CD4-positive, alpha-beta memory T cell (primary cell): ENCODE measurements at places on chromosomes 12 and 14. TPM values are rescaled to one million over a fixed set of nuclear protein-coding genes. Genes with fewer than 3 reads are reported as not detected.

The NXPH4 gene
- not detected for total RNA-seq

The ZC3H10 gene
- 19.6 TPM for total RNA-seq

The HECTD4 gene
- 51.8 TPM for total RNA-seq

The HOXC12 gene
- not detected for total RNA-seq

The CLMN gene
- 0.70 TPM for total RNA-seq

The SMIM41 gene
- total RNA-seq: not detected

DNA sequence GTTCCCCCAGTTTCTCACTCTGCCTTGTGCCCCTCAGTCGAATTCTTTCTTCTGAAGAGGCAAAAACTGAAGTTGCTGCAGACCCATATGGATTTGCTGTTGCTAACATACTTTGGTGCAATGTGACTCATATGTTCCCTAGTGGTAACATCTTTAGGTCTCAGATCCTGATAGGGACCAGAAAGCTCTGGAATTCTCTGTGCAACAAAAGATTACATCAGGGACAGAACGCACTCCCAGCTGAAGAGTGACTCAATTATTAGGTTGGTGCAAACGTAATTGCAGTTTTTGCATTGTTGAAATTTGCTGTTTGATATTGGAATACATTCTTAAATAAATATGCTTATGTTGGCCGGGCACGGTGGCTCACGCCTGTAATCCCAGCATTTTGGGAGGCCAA lies 8.2 kb upstream of the DHRS2 start:
- no peaks in the 10 kb centered on the region for H3K27me3 ChIP-seq
- no peak for DNase-seq
- H3K36me3 ChIP-seq: no peaks in the 10 kb centered on the region
- H3K27ac ChIP-seq: no peak overlapping the region
- no peak overlapping the region for H3K4me3 ChIP-seq

- H3K36me3 ChIP-seq: no peaks in the 10 kb centered on the region
- no peak overlapping the region for H3K4me3 ChIP-seq
- DNase-seq: no peak
- H3K27ac ChIP-seq: no peak overlapping the region
- H3K27me3 ChIP-seq: no peaks in the 10 kb centered on the region
Observed at GRCh38 chr12:107011519-107011918, 24.6 kb upstream of the MTERF2 start.

DNA sequence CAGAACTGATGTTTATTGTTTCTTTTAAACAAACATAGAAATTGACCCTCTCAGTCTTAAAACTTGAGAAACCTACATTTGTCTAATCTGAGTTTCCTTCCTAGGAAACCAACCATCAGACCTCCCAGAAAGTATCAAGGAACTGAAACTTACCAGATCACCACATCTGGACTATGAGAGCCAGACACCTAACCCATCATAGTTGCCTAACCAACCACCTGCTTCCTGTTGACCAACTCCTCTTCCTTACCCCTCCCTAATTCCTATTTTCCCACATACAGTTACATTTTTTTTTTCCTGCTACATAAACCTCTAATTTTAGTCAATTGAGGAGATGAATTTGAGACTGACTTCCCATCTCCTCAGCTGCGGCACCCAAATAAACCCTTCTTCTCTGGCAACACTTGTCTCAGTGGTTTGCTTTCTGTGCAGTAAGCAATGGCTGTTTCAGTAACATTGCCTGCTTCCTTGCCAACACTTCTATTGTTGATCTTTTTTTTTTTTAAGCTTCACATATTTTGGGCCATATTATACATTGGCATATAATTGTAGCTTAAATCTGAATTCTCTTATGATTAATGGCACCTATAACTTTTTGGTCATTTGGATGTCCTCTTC lies 34.3 kb downstream of the KLRD1 start:
- DNase-seq: no peak
- H3K27ac ChIP-seq: no peak overlapping the region
- H3K36me3 ChIP-seq: no peaks in the 10 kb centered on the region
- H3K27me3 ChIP-seq: no peaks in the 10 kb centered on the region
- H3K4me3 ChIP-seq: no peak overlapping the region

DNA sequence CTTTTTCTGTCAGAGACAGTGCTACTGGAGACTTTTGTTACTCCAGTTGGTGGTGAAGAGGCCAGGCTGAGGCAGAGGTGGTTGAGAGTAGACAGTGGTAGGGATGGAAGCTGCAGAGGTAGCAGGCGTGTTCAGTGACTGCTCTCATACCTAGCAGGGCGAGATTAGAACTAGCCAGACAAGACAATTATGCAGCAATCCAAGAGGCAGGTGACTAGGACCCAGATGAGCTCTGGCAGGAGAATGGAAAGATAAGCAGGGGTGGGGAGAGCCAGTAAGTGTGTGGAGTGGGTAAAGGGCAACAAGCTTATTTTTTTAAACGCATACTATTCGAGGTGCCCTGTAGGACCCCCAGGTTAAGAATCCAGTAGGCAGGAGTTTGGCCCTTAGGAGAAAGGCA lies 4.8 kb downstream of the PPP1R36 start:
- no peak for DNase-seq
- H3K27ac ChIP-seq: no peak overlapping the region
- H3K4me1 ChIP-seq: peaks cover 10% of the 10 kb centered on the region
- no peak overlapping the region for H3K4me3 ChIP-seq
- H3K27me3 ChIP-seq: no peaks in the 10 kb centered on the region

DNA sequence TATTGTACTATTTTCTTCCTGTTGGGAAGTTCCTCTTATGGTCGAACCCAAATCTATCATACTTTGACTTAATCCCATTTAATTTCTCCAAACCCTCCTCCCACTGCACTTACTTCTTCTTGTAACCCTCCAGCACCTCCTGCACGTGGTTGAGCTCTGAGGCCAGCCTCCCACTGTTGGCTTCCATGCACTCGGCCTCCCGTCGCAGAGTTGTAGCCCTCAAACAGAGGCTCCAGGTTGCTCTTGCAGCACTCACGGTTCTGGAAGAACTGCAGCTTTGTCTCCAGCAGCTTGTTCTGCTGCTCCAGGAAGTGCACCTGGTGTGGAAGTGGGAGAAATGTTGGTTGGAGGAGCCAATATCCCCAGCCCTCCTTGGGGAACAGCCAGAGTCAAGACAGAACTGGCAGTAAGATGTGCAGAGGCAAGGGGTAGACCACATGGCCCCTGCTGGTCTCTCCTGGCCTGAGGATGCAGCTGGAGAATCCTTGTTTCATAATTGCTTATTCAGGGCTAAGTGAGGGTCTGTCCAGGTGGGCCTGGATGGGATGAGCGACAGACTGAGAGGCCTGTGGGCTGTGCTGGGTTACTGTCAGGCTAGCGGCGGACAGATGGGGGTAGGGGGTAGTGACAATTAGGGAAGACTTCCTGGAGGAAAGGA lies 18.4 kb upstream of the KRT86 start:
- no peak for DNase-seq
- no peak overlapping the region for H3K27ac ChIP-seq
- no peak overlapping the region for H3K4me3 ChIP-seq
- peaks cover 8% of the 10 kb centered on the region for H3K4me1 ChIP-seq

GRCh38 chr14:23297611-23298277 lies 4.9 kb downstream of the PPP1R3E start:
- H3K27me3 ChIP-seq: no peaks in the 10 kb centered on the region
- no peak overlapping the region for H3K4me3 ChIP-seq
- DNase-seq: no peak
- H3K36me3 ChIP-seq: no peaks in the 10 kb centered on the region

DNA sequence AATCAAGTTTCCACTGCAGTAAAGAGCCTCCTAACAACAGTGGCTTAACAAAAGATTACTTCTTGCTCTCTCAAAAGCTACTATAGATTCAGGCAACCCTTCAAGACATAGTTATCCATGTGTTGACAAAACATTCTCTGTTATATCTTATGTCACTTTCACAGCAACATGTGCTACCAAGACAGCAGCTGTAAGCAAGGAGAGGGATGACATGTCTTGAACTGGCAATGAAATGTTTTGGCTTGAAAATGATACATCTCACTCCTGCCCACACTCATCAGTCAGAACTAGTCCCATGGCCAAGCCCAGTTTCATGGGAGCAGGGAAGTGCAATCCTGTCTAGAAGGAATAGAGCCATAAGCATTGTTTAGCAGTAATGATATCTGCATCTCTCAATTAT lies 10.7 kb upstream of the GRIN2B start:
- H3K4me1 ChIP-seq: no peaks in the 10 kb centered on the region
- H3K27me3 ChIP-seq: no peaks in the 10 kb centered on the region
- no peak overlapping the region for H3K27ac ChIP-seq
- no peaks in the 10 kb centered on the region for H3K36me3 ChIP-seq
- no peak overlapping the region for H3K4me3 ChIP-seq

- H3K36me3 ChIP-seq: no peaks in the 10 kb centered on the region
- no peak overlapping the region for H3K4me3 ChIP-seq
- H3K27me3 ChIP-seq: no peaks in the 10 kb centered on the region
- H3K27ac ChIP-seq: no peak overlapping the region
- no peaks in the 10 kb centered on the region for H3K4me1 ChIP-seq
Observed at GRCh38 chr12:56816491-56816890, 53.4 kb downstream of the HSD17B6 start.

DNA sequence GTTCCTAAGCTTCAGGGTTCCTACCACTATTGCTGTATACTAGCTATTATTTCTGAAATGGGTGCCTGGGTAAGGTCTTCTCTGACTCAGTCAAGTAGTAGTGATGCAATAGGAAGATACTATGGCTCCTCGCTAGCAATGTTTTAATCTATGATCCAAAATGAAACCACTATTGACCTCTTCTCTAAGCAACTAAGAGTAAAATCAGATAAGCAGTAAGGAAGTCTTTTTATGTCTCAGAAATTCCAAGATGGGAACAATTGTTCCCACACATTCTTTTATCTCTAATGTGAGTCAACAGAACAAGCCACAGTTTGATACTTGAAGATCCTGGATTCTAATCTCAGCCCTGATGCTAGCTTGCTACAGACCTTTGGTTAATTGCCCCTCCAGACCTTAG lies 45.1 kb downstream of the AREL1 start:
- no peak overlapping the region for H3K27ac ChIP-seq
- no peak overlapping the region for H3K4me3 ChIP-seq
- DNase-seq: no peak
- peaks cover 66% of the 10 kb centered on the region for H3K36me3 ChIP-seq
- H3K27me3 ChIP-seq: no peaks in the 10 kb centered on the region

DNA sequence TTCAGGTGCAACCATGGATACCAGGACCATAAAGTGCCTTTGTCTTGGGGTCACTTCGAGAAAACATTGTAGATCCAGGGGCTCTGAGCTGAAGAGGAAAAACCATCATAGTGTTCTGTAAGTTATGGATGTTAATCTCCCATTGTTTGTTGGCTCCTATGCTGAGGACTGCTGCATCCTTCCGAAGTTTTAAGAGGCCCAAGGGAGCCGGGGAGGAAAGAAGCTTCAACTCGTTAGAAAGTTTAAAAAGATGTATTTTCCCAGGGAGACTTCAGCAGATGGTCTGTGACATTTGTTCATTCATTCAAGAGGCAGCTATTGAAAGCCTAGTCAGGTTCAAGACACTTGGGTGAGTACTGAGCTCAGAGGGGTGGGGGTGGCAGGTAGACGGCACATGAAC lies 378.8 kb upstream of the TBX3 start:
- DNase-seq: no peak
- no peaks in the 10 kb centered on the region for H3K27me3 ChIP-seq
- H3K4me3 ChIP-seq: no peak overlapping the region
- no peaks in the 10 kb centered on the region for H3K36me3 ChIP-seq
- H3K4me1 ChIP-seq: no peaks in the 10 kb centered on the region

- DNase-seq: no peak
- no peak overlapping the region for H3K4me3 ChIP-seq
- H3K27ac ChIP-seq: no peak overlapping the region
- H3K27me3 ChIP-seq: no peaks in the 10 kb centered on the region
Observed at GRCh38 chr12:6047249-6048237, 76.9 kb downstream of the VWF start.

DNA sequence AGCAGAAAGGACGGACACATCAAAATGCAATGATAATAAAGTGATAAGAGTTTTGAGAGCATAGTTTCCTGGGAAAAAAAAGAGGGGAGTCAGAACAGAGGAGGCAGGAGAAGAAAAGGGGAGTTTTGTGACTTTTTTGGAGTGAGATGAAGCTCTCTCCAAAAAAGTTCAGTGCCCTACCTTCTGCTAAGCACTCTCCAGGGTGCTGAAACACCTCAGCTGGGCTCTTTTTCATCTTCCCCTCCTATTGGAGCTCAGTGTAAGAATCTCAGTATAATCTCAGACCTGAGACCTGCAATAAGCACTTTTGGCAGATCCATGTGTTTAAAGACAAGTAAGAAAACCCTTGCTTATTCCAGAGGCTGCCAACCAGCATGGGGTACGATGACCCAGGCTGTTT lies 58.9 kb upstream of the SRRM4 start:
- H3K27ac ChIP-seq: no peak overlapping the region
- DNase-seq: no peak
- H3K36me3 ChIP-seq: no peaks in the 10 kb centered on the region

- no peak overlapping the region for H3K4me3 ChIP-seq
- H3K27me3 ChIP-seq: no peaks in the 10 kb centered on the region
- no peak overlapping the region for H3K27ac ChIP-seq
- no peaks in the 10 kb centered on the region for H3K36me3 ChIP-seq
Observed at GRCh38 chr12:88570103-88570502, 10.2 kb downstream of the KITLG start.

DNA sequence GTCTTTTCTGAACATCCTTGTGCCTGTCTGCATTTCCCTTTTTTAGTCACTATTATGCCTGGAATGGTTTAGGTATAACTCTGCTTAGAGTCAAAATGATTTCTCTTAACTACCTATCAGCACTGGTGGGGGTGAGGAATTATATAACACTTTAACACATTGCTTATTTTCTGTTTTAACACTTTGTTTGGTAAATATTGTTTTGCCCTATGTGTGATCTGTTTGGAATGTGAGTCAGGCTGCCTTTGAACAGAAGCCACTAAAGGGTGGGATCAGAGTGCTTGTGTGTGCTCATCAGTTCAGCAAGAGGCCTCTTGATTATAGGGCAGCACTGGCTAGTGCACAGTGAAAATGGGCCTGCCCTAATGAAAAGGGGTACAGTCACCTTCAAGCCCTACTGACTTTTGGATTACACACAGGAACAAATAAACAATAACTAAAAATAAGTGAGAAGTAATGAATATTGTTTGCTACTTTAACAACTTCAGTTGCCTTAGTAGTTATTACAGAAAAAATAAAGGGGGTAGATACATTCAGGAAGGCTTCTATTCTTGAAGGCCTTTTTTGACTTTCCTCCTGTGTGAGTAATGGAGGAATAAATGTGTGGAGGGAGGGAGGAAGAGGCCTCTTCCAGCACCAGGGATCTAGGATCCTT lies 23.2 kb downstream of the NGDN start:
- H3K36me3 ChIP-seq: no peaks in the 10 kb centered on the region
- H3K4me1 ChIP-seq: no peaks in the 10 kb centered on the region
- no peak overlapping the region for H3K4me3 ChIP-seq
- H3K27ac ChIP-seq: no peak overlapping the region

DNA sequence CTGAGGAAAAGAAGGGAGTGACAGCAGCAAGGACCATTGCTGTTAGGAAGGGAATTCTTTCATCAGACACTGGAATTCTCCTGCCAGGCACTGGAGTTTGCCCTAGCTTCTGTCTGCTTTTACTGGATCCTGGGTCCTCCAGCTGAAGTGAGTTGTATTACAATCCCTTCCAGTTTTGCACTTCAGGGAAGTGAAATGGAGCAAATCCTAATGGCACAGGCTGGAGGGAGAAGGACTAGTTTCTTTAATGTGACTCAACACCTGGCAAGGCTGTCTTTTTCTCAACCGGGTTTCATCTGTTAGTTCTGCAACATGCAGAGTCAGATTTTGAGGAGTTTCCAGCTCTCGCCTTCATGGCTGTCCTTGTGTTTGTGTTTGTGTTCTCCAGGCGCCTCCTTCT lies 45.8 kb downstream of the ETV6 start:
- no peaks in the 10 kb centered on the region for H3K36me3 ChIP-seq
- no peak for DNase-seq
- H3K4me1 ChIP-seq: peaks cover 13% of the 10 kb centered on the region
- H3K4me3 ChIP-seq: no peak overlapping the region
- H3K27me3 ChIP-seq: no peaks in the 10 kb centered on the region

- no peak overlapping the region for H3K27ac ChIP-seq
- H3K4me3 ChIP-seq: no peak overlapping the region
- H3K27me3 ChIP-seq: no peaks in the 10 kb centered on the region
- no peaks in the 10 kb centered on the region for H3K36me3 ChIP-seq
Observed at GRCh38 chr12:42698213-42698612, 108.7 kb upstream of the PRICKLE1 start.
